ENCODE measurements at places on chromosomes 4 and X.

DNA sequence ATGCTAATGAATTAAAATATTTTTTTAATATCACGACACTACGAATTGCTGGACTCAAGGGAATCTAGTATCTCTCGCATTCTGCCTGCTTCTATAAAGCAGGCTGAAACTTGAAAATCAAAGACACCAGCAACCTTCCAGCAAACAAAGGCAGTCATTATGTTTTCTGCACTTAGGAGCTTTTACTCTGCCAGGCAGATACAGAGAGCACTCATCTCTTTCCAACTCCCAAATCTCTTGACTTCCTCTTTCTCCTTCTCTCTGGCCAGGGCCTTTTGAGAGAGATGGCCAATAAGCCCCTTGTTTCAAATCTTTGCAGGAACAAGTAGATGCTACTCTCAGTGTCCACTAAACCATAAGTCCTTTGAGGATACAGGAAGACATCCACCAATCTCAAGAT, 95.2 kb upstream of the KLF3 start:
- no peak for DNase-seq

GRCh38 chr4:94689155-94689860, 68.4 kb upstream of the BMPR1B start:
- no peak for DNase-seq

DNA sequence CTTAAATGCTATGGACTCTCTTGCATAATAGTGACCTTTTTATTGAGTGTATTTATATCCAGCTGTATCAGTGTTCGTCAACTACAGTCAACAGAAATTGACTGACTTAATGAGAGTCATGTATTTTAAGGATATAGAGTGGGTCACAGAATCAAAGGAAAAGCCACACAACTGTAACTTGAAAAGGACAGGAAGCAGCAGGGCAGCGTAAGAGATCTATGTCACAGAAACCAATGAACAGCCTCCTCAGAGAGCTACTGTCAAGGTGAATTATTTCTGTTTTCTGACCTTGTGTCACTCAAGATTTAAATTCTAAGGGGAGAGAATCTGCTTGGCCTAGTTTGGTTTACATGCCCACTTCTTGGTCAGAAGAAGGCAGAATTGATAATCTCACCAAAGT, 94.1 kb upstream of the FRAS1 start:
- DNase-seq: no peak

GRCh38 chr4:189232274-189232673, 708.4 kb upstream of the FRG1 start:
- DNase-seq: no peak

GRCh38 chrX:51876441-51876840, 17.0 kb upstream of the MAGED1 start:
- DNase-seq: no peak

GRCh38 chrX:140580478-140580877, 75.6 kb upstream of the SOX3 start:
- no peak for DNase-seq

- no peak for DNase-seq
Observed at GRCh38 chr4:138540056-138540800, 298.1 kb upstream of the SLC7A11 start.

DNA sequence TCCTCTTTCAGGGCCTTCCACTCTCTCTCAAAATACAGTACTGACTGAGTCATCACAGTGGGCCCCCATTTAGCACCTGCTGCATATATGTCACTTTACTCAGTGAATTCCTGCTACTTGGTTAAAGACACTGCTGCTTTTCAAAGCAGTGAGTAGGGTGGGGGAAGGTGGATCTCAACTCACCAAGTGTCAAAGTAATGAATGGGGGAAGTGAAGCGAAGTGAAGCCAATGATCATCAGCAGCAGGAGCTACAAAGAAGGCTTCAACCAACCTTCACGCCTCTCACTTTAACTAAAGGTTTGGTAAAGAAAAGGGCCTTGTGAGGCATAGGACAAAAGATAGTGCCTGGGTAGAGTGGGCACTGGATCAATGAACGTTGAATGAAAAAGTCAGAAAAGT, 424.1 kb downstream of the SMARCA1 start:
- DNase-seq: no peak

DNA sequence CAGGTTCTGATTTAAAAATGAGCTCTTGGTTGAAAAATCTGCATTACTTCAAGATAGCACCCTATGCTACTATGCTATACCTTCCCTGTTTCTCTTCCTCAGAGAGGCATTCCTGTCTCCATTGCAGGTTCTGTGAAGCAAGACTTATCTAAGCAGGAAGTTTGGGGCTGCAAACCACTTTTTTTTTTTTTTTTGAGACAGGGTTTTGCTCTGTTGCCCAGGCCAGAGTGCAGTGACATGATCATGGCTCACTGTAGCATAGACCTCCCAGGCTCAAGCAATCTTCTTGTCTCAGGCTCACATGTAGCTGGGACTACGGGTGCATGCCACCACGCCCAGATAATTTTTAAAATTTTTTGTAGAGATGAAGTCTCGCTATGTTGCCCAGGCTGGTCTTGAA, 4.0 kb upstream of the CCNG2 start:
- no peak for DNase-seq

- DNase-seq: no peak
Observed at GRCh38 chr4:143025081-143025704, 159.5 kb upstream of the USP38 start.

DNA sequence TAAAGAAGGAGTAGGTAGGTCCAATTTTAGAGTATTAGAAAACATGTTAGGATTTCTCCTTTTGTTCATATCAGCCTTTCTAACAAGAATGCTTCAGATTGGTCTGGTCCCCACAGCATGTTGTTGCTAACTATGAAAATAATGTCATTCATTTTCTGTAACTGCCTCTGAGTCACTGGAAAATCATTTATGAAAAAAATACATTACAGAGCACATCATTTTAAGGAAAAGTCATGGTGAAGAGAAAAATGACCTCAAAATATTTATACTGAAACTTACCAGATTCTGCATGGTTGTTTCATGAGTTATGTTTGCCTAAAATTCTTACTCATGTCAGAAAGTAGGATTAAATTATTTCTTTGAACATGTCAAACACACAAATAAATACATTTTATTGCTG, 35.2 kb downstream of the DTHD1 start:
- DNase-seq: no peak

DNA sequence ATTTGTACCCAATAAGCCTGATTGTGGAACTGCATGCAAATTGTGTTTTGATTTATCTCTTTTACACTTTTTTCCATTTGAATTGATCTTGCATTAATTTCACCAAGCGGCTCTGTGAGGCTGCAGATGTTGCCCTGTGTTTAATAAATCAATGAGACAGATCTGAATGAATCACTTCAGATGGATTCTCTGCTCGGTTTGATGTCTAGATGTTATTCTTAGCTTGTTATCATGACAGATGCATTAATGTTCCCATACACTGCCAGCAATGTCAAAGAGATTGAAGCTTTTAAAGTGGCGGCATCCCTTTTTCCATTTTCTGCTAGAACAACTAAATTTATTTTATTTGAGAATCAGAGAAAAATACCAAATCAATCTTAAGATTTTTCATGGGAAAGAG, 6.3 kb downstream of the DACH2 start:
- DNase-seq: no peak

GRCh38 chr4:172152284-172152683, 339.1 kb downstream of the GALNTL6 start:
- no peak for DNase-seq

DNA sequence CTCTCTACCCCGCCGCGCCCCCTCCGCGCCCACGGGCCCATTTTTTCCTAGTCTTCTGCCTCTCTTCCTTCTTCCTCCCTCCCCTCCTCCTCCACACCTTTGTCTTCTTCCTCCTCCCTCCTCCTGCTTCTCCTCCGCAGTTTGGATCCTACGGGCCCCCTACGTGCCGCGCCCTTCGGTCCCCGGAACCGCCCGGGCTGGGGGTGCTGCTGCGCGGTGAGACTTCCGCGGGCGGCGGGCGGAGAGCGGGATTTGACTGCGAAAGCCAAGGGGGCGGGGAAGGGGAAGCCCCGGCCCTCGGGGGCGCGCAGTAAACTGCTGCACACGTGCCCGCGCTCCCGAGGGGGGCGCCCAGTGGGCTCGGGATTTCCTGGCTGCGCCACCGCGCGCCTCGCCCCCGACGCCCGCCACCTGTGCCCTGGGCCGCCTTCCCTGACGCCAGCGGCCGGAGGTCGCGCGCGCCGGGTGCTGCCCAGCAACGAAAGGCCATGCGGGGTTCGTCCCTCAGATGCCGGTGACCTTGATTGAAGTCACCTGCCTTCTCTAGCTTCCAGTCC, 3.3 kb upstream of the NKX3-2 start:
- peak; percentile 79 for DNase-seq

DNA sequence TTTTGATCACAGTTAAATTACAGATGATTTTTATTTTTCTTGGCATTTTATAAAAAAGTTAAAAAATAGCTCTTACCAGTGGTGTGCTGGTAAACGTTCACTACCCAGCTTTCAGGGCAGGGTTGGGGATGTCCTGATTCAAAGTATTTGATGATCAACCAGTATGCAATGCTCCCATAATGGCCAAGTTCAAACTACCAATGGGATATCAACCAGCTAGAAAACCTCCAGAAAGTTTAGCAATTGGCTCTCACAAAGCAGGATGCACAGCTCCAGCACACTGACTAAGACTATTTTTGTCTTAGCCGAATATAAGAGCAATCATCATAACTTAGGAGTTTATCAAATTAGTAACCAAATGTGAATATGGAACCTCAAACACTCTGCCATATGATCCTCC, 108.0 kb upstream of the PDE5A start:
- no peak for DNase-seq

DNA sequence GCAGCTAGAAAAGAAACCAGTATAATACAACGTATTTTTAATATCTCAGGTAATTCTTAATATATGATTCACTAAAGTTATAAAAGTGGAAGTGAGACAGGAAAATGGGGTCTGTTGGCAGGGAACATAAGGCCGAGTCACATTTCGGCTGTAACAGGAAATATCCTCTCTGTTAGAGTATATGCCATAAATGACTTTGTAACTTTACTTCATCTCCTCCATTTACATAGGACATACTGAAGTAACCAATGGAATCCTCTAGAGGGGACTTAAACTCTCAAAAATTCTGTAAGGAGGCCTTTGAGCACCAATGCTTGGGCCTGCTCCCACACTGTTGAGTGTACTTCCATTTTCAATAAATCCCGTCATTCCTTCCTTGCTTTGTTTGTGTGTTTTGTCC, 71.3 kb downstream of the ANKRD17 start:
- no peak for DNase-seq

DNA sequence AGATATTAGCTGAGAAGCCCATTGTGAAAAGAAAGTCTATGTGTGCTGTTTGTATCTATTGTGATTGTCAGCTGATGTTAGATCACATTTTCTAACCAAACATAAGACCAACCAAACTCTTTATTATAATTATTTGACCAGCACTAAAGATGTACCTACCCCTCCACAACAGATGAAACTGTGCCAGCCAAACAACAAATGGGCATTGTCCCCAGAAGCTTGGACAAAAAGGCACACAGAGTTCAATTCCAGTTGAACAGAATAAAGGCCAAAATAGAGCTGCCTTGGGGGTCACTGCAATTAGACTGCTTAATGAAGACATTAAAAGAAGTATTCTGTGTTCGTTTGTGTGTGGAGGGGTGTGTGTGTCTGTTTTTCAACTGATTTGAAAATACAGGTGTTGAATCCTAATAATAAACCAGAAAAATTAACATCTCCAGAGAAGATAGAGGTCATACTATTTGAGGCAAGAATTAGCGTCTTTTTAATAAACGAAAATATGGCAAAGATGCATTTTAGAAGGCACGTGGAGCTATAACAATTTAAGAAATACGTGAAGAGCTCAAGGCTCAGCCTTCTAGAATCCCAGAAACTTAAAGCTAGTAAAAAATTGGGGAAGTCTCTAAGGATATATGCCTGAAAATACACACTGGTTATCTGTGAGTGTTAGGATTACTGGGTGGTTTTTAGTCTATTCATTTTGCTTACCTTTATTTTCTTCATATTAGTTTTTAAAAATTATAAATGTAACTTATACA, 2.2 kb downstream of the SPP1 start:
- DNase-seq: no peak

GRCh38 chrX:46957297-46957696, 45.1 kb downstream of the JADE3 start:
- DNase-seq: no peak

DNA sequence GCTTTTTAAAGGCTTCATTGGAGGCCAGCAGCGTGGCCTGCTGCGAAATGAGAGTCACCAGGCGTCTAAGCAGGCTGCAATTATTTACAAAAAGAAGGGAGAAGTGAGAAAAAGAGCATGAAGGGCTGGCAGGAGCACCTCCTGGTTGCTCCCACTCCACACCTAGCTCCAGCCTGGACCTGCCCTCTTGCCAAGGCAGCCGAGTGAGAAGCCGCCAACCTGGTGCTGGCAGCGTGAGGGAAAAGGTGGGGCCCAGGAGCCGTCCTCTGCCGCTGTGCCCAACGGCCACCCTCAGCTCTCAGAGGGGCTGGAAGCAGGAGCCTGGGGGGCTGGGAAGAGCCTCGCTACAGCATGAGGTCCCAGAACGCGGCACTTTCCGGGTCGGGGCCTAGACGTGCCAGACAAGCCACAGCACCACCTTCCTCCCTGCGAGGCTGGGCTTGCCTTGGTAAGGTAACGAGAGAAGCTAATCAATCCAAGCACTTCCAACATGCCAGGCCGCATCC, 16.3 kb downstream of the SLC6A8 start:
- no peak for DNase-seq

GRCh38 chr4:138592796-138593195, 350.6 kb upstream of the SLC7A11 start:
- no peak for DNase-seq

GRCh38 chrX:150366951-150367545, 3.9 kb downstream of the MAMLD1 start:
- DNase-seq: no peak

DNA sequence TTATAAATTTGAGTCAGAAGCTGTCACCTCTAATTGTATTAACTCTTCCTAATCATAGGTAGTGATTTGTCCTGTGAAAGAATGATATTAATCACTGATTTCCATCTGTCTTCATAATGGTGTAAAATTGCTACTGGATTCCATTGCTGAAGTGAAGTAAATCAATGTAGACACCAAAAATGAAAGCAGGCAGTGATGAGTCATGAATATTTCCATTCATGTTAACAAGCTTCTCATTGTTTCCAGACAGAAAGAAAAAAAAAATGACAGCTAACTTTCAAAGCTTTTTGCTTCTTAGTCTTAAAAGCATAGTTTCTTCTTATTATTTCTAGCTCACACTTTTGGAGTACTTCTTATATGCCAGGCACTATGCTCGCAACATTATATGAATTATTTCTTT, 21.5 kb downstream of the FAM114A1 start:
- no peak for DNase-seq

DNA sequence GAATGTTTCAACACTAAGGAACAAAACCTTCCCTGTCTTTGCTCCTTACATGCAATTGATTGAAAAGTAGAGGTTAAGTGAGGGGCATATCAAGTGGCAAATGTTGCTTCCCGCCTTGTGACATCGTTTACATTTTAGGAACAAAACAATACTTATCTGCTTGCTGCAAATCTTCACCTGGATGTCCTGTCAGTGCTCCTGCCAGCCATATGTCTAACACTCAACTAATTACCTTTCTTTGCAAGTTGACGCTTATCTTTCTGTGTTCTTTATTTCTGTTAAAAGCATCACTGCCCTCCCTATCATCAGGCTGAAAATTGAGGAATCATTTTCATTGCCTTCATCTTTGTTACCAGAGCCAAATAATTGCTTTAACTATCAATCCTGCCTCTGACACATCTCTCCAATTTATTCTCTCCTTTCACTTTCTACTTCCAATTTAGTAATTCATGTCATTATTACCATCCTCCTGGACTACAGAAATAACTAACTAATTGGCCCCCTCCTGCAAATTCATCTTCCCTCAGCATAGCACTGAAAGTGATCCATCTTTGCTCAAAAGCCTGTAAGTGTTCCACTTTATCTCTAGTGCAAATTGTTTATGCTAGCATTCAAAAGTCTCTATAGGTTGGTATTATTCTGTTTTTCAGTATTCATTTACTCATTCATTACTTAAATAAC, 298.7 kb upstream of the ATOH1 start:
- DNase-seq: no peak

Data from sigmoid colon (tissue), 7 donors.